AG09309 (cell line): ENCODE measurements at places on chromosomes 2 and 18.

GRCh38 chr2:240814946-240815760 is 4.9 kb downstream of the KIF1A start:
- no peak for DNase-seq

DNA sequence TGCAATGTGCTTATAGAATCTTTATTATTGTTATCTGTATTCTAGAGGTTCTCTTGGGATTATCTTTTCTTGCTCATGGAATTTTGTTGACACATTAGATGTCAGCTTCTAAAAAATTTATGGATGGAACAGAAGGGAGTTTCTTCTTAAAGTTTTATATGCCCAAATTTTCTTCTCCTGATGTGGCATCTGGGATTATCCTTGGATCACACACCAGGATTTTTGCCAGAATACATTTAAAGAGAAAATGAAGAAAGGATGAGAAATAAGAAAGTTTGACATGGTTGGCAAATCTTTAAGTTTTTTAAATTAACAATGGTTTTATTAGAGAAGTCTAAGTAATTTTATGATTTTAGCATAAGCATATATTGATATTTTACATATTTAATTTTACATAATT is 706.7 kb upstream of the TMEFF2 start:
- DNase-seq, result no peak

DNA sequence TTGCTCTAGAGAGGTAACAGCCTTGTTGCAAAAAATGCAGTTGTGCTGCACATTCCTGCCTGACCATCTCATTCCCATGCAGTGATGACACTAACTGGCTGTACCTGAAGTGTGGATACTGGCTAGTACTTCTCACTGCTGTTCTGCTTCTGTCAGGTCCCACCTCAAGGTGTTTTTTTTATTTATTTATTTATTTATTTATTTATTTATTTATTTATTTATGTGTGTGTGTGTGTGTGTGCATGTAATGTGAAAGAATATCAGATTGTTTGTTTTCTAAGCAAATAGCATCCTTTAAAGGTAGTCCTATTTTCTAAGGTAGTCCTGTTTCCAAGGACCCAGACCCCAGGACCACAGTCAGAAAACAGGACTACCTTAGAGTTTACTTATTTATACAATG is 87.2 kb upstream of the SYT4 start:
- DNase-seq, result no peak

- DNase-seq, result no peak
Measured at GRCh38 chr18:42606886-42607495, 508.5 kb downstream of the RIT2 start.

GRCh38 chr2:20663196-20664070 is 3.5 kb upstream of the GDF7 start:
- no peak for DNase-seq

DNA sequence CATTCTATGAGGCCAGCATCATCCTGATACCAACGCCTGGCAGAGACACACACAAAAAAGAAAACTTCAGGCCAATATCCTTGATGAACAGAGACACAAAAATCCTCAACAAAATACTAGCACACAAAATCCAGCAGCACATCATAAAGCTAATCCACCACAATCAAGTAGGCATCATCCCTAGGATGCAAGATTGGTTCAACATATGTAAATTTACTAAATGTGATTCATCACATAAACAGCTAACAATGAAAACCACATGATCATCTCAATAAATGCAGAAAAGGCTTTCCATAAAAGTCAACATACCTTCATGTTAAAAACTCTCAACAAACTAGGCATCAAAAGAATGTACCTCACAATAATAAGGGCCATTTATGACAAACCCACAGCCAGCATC is 65.3 kb downstream of the WDPCP start:
- no peak for DNase-seq

DNA sequence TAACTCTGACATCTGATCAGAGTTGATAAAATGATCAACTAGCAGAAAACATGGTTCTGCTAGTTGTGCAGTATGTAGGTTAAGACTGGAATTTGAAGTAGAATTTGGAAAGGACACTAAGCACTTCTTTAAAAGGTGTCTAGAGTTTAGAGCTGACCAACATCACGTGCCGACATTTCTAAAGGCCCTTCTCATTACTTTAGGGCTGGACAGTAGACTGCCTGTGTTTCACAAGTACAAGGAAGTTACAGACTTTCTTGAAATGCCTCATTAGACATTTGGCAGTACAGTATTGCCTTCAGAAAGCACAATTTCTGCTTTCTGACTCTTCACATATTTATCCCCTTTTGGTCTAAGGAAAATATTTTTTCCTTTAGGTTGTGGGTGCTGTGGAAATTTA is 255.3 kb downstream of the ZNF385B start:
- DNase-seq, result no peak

DNA sequence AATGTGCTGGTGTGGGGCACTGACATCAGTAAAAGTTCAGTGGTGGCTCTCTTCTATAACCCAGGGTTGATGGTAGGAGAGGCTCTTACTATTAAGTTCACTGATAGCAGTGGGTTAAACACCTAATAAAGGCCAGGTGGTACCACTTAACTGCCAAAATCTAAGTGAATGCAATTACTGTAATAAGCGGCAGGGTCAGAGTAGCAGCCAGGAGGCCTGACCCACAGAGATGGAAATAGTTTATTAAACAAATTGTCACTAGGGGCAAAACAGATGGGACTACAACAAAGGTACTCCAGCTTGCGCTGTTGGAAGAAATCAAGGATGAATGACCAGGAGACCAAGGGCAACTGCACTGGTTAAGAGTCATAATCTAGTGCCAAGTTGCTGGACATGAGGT is 26.6 kb downstream of the ZSWIM2 start:
- no peak for DNase-seq

- no peak for DNase-seq
Measured at GRCh38 chr2:199485732-199486335, 28.1 kb upstream of the SATB2 start.

DNA sequence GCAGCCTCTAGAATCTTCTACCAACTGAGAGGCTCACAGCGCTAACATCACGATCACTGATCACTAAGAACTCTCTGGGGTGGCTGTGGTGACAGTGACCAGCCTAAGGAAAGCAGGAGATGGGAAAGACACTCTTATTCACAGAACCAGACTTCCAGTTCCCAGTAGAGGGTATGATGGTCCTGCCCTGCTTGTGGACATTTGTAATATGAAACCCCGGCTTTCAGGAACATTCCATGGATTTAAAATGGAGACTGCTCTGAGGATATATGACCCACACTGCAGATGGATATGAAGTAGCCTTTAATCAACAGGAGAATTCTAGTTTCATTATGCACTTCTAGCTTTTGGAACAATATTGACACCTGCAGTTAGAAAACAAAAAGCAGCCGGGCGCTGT is 131.8 kb downstream of the AFF3 start:
- no peak for DNase-seq
